Fibroblast of villous mesenchyme (primary cell): ENCODE measurements at places on chromosomes 16 and 17. TPM values are rescaled to one million over a fixed set of nuclear protein-coding genes. Genes with fewer than 3 reads are reported as not detected.

PDIA2 gene
- total RNA-seq: under 0.01 and 0.43 TPM in 2 replicates

DHODH gene
- 3.5 TPM in 2 replicates for total RNA-seq

SPN gene
- total RNA-seq: not detected in 2 replicates

ADAMTS18 gene
- not detected in 2 replicates for total RNA-seq

ACSM5 gene
- total RNA-seq: under 0.01 TPM in 1 of 2 replicates, not detected in the other

SOX8 gene
- under 0.01 TPM in 1 of 2 replicates, not detected in the other for total RNA-seq

LGALS9 gene
- 1.7 and 2.3 TPM in 2 replicates for total RNA-seq

TBL3 gene
- total RNA-seq: 28.5 and 39.0 TPM in 2 replicates

TEKT5 gene
- total RNA-seq: under 0.01 TPM in 1 of 2 replicates, not detected in the other

ABCC3 gene
- 14.5 and 39.3 TPM in 2 replicates for total RNA-seq

P2RX5 gene
- 0.32 and 2.2 TPM in 2 replicates for total RNA-seq

ITGA2B gene
- under 0.01 TPM in 2 replicates for total RNA-seq

TBC1D3H gene
- not detected in 2 replicates for total RNA-seq

BAIAP3 gene
- total RNA-seq: under 0.01 and 0.32 TPM in 2 replicates

TBC1D3C gene
- total RNA-seq: under 0.01 TPM in 1 of 2 replicates, not detected in the other

KRTAP2-4 gene
- not detected in 2 replicates for total RNA-seq

MEIOC gene
- total RNA-seq: under 0.01 and 0.43 TPM in 2 replicates

KRT16 gene
- total RNA-seq: not detected in 2 replicates

MGAT5B gene
- 0.32 and 0.43 TPM in 2 replicates for total RNA-seq

BEAN1 gene
- total RNA-seq: under 0.01 and 0.32 TPM in 2 replicates

ARHGAP44 gene
- 0.64 and 1.3 TPM in 2 replicates for total RNA-seq

CACNG5 gene
- not detected in 2 replicates for total RNA-seq

GALNS gene
- 24.8 and 26.3 TPM in 2 replicates for total RNA-seq

MARCHF10 gene
- total RNA-seq: under 0.01 and 0.32 TPM in 2 replicates
